ENCODE measurements at places on chromosomes 7 and 10.
A peak's percentile ranks its signal among the peaks of the same experiment; 100 is the strongest.

DNA sequence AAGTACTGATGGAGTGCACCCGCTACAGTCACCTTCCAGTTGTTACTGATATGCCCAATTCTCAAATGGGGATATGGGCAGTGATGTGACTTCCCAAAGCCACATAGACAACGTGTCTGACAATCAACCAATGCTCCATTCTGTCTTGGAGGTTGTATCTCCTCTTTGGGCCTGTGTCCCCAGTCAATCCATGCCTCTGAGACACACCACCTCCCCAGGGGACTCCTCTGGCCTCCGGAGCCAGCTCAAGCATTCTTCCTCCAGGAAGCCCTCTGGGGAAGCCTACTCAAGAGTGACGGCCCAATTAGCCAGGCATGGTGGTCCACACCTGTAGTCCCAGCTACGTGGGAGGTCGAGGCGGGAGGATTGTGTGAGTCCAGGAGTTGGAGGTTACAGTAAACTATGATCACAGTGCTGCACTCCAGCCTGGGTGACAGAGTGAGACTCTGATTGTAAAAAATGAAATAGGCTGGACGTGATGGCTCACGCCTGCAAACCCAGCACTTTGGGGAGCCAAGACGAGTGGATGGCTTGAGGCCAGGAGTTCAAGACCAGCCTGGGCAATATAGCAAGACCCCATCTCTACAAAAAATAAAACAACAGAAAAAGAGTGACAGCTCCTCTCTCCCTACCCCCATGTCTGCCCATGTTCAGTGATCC, 99.5 kb upstream of the TNRC18 start:
- peak; percentile 84 for DNase-seq

DNA sequence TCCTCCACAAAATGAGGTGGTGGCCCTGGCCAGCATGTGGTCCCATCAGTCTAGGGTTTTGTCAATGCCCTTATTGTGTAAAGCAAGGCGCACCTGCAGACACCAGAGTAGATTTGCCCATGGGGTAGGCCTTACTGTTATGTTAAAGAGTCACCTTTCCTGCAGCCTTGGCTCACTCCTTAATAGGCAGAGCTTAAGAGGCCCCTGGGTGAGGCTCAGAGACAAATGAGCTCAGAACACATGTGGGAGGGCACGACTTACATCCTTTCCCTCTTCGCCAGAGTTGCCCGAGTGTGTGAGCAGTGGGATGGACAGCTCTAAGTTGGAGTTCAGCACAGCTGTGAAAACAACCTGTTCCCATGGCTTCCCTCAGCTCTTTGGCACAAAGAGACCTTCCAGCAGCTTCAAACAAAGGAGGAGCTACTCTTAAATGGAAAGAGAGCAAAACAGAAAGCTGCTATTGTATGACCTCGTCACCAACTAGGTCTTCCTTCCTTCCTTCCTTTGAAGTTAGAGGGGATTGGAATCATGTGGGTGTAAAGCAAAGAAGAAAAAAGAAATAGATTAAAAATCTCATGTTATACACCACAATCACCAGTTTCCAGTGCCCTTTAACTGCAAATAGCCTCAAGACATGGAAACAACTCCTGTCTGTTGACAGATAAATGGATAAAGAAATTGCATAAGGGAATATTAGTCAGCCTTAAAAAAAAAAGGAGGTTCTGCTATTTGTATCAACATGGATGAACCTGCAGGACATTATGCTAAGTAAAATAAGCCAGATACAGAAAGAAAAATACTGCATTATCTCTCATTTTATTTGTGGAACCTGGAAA, 11.9 kb upstream of the XPNPEP1 start:
- DNase-seq: no peak

- peak; percentile 14 for DNase-seq
Measured at GRCh38 chr7:107494884-107495283, 25.0 kb downstream of the GPR22 start.

DNA sequence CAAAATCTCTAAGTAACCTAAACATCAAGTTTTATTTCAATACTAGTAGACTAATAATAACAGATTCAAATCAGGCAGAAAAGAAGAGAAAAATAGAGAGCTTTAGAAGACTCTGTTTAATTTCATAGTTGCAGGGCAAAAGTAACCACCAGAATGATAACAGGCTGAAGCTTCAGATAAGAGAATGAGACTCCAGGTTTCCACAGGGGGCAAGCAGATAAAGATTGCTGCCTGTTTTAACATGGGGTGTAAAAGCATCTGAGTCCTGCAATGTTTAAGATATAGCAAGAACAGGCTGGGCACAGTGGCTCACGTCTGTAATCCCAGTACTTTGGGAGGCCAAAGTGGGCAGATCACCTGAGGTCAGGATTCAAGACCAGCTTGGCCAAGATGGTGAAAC, 11.0 kb downstream of the CROT start:
- no peak for DNase-seq

- DNase-seq: no peak
Measured at GRCh38 chr10:126060261-126060931, 164.0 kb downstream of the FANK1 start.

Measured in HT-29 (cell line).